Body of pancreas (tissue), 4 donors: ENCODE measurements at places on chromosomes 13 and 19.

DNA sequence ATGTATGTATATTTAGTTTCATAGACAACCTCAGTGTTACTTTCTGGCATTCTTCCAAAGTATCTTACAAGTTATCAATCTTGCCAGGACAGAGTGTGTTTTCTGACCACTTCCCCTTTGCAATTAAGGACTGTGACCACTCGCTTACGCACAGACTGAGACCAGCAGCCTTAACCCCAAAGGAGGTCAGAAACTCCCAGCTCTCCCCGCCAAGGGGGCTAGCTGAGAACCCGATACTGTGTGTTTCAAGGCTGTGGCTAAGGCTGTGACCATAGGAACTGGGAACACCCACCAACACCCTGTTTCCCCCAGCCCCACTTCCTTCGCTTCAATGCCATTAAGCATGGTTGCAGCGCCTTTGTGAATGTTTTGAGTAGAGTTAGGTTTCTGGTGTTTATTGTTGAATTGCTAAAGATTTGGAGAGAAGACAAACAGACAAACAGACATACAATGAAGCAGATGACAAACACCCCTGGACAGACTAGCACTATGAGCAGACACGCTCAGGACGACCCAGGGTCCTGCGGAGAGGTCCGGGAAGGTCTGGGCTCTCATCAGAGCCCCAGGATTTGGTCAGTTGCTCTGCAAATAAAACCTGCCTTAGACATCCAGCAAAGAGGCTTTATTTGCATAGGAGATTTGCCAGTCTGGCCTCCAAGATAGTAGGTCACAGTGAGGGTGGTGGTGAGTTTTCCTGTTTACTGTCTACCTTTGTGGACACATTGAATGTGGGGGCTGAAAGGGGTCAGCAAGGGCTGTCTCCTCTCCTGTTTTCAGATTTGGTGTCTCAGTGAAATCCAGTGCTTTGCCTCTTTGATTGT is 25.0 kb upstream of the TNFSF11 start:
- no peaks in the 10 kb centered on the region for H3K36me3 ChIP-seq
- no peaks in the 10 kb centered on the region for H3K27me3 ChIP-seq
- DNase-seq = peak; percentile 58

DNA sequence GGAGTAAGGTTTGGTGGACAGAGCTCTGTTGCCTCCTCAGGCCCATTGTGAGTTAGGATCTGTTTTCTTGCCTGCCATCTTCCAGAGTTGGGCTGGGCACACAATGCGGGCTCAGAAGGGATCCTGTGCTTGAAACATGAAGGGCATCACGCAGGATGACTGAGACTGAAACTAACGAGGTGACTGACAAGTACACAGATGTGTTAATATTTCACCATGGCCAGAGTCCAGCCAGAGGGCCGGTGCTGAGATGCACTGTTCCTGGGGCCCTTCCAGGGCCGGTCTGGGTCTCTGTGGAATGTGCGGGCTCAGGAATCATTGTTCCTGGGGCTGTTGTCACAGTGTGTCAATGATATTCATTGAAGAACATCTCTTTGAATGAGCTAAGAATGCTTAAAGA is 163.7 kb downstream of the URI1 start:
- no peak overlapping the region for H3K27ac ChIP-seq
- no peak for DNase-seq
- no peaks in the 10 kb centered on the region for H3K36me3 ChIP-seq

DNA sequence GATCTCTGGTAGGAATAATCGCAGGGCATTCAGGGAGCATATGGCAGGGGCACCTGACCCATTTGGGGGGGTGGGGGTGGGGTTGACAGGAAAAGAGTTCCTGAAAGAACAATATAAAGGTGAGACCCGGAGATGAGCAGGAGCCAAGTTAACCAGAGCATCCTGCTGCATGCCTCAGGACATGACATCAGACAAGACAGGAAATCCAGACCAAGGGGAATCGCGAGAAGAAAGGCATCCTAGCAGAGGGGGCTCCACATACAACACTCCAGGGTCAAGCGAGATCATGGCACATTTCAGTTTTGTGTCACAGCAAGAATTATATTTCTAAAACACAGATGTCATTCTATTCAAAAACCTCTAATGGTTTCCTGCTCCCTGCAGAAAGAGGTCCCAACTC is 393.1 kb downstream of the COG6 start:
- no peaks in the 10 kb centered on the region for H3K27me3 ChIP-seq
- DNase-seq = no peak
- no peak overlapping the region for H3K4me3 ChIP-seq
- H3K27ac ChIP-seq = no peak overlapping the region
- peaks cover 7% of the 10 kb centered on the region for H3K4me1 ChIP-seq
- no peaks in the 10 kb centered on the region for H3K36me3 ChIP-seq

DNA sequence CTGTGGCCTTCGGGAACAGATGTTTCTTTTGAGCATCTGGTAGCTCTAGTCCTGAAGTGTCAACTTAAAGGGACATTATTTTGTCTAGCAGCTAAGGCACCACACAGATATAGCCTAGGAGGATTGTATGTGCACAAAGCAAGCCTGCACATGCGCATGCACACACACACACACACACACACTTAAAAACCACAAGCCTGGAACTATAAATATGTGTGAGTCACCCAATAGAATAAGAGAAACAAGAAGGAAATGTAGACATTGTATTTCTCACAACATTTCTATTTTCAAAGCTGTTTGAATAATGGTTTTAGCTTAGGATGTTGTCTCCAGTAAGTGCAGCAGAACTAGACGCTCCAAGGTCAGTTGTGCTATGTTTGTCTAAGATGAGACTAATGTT is 516.5 kb downstream of the SUCLA2 start:
- no peak for DNase-seq
- H3K4me3 ChIP-seq = no peak overlapping the region
- no peak overlapping the region for H3K27ac ChIP-seq
- no peaks in the 10 kb centered on the region for H3K27me3 ChIP-seq

DNA sequence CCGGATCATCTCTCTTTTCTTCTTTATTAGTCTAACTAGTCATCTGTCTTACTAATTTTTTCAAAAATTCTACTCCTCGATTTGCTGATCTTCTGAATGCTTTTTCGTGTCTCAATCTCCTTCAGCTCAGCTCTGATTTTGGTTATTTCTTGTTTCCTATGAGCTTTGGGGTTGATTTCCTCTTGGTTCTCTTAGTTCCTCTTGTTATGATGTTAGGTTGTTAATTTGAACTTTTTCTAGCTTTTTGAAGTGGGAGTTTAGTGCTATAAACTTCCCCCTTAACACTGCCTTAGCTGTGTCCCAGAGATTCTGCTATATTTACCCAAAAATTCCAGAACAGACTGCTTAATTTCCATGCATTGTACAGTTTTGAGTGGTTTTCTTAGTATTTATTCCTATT is 3.4 kb downstream of the FCAR start:
- no peaks in the 10 kb centered on the region for H3K27me3 ChIP-seq
- no peak overlapping the region for H3K27ac ChIP-seq
- no peaks in the 10 kb centered on the region for H3K36me3 ChIP-seq
